ENCODE measurements at places on chromosomes 16 and 17.

DNA sequence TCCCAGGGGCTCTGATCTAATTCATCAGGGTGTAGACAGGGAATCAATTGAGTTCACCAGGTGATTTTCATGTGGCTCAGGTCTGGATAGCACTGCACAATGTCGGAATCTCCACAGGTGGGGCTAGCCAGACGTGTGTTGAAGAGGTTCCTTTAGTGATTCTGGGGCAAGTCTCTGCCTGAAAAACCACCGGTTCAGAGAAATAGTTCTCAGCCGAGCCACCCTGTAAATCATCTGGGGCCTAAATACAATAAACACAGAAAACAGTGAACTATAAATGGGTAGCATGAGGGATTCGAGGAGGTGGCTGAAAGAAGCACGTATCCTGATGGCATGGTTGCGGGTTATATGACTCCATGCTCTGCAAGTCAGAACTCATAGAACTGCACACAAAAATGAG, 21.3 kb downstream of the ASPA start:
- DNase-seq, result no peak

DNA sequence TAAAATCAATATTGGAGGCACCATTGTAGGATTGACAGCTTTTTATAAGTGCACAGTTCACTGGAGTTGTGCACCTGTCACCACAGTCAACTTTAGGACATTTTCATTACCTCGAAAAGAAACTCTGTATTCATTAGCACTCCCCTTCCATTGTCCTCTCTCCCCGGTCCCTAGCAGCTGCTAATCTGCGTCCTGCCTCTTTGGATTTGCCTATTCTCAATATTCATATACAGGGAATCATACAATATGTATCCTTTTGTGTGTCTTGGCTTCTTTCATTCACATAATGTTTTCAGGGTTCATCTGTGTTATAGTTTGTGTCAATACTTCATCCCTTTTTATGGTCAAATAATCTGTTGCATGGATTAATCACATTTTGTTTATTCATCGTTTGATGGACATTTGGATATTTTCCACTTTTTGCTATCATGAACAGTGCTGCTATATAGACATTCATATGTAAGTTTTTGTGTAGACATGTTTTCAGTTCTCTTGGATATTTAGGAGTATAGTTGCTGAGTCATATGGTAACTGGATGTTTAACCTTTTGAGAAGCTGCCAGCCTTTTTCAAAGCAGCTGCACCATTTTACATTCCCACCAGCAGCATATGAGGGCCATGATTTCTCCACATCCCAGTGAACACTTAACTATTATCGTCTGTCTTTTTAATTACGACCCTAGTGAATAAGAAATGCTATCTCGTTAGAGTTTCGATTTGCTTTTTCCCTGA, 9.8 kb downstream of the DNAJA3 start:
- DNase-seq, result no peak

- DNase-seq, result peak; percentile 32
Observed at GRCh38 chr16:4358831-4359561, 7.9 kb upstream of the PAM16 start.

GRCh38 chr17:17343160-17343735, 40.1 kb downstream of the NT5M start:
- DNase-seq, result no peak

- DNase-seq, result no peak
Observed at GRCh38 chr17:47905221-47905733, 9.2 kb downstream of the SP2 start.

DNA sequence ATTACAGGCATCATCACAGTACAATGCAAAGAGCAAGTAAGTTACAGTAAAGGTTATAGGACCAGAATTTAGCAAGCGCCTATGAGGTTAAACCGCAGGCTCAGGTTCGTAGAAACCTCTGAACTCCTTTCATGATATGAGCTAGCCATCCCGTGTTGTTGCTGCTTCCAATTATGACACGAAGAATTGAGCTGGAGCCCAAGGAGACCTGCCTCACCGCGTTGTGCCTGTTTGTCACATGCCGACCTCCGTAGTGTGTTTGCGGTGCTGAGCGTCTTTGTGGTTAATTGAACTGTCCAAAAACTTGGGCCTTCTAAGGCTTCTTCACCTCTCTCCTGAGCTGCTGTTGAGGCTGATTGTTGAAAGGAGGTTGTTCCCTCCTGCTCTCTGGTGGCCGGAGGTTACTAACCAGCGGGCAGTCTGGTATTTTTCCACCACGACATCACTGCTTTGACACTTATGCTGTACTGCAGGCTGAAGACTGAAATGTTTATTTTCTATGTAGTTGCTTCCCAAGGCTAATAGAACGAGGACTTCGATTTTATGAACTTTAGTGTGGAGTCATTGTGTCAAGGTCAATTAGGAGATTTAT, 67.5 kb downstream of the SEC14L1 start:
- no peak for DNase-seq

DNA sequence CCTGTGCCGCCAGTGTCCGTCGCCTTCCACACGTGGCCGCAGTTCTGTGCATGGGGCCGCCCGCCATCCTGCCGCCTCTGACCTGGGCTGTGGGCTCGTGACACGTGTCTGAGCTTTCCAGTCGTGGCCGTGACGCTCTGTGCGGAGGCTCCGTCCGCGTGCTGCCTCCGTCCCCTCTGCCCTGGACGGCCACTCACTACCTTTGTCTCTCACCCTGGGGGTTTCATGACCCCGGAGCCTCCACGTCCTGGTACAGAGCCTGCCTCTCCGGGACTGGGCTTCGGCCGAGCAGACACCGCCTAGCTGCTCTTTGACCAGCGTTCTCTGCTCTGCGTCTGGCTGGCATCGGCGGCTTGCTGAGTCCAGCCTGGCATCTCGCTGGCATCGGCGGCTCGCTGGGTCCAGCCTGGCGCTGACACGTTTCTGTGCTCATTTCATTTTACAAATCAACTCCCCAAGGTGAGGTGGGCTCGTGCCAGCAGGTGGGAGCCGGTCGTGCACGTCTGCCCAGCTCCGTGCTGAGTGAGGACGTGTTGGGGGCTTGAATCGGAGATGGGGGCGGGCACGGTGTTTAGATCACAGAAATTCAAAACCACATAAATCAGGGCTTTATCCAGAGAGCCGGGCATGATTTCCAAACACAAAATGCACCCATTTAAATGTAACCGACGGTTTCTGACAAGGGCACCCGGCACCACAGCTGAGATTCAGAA, 44.3 kb upstream of the GNG13 start:
- no peak for DNase-seq

DNA sequence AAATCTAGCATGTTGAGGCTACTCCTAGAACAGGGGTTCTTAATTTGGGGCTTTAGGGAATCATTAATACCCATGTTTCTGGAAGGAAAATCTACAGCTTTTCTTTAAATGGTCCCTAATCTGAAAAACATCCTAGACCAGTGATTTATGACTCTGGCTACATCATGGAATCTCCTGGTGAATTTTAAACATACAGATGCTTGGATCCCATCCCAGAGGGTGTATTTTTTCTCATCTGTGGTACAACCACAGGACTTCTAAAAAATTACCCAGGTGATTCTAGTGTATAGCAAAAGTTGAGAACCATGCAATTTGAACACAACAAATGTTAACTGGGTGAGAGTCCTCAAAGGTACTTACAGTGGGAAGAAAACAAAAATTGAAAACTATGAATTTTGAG, 41.5 kb downstream of the KANSL1 start:
- DNase-seq, result no peak

DNA sequence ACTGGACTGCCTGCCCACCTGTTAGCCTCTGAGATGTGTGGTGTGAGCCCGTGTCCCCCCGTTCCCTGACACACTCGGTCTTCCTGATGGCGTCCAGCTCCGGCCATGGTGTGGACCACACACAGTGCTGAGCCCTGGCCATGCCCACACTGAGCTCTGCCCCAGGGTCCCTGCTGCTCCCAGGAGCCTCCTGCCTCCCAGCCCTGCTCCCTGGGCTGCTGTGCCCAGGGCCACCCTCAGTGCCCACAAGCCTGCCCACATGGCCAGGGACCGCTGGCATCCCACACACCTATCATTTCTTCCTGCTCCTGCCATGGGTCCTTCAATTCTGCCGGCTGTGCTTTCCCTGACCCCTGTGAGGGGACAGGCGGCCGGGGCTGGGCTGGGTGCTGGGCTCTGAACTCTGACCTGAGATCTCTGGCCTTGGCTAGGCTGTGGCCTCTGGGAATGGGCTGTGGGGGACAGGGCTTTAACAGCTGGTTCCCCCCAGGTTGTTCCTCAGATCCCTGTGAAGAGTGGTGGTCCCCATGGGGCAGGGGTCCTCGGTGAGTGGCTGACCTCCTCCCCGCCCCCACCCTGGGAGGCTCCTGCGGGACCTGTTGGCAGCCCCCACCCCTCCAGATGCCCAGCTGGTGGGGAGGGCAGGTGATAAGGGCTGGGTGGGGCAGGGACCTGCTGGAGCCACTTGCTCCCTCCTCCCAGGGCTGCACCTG, 4.0 kb downstream of the CEMP1 start:
- no peak for DNase-seq
